ENCODE measurements at places on chromosomes 6 and 20.
A peak's percentile ranks its signal among the peaks of the same experiment; 100 is the strongest.

GRCh38 chr20:38748861-38749149 lies 545 bp downstream of the ACTR5 start:
- peak; percentile 43 for DNase-seq

GRCh38 chr6:408599-409102 lies 17.1 kb downstream of the IRF4 start:
- DNase-seq: peak; percentile 55

DNA sequence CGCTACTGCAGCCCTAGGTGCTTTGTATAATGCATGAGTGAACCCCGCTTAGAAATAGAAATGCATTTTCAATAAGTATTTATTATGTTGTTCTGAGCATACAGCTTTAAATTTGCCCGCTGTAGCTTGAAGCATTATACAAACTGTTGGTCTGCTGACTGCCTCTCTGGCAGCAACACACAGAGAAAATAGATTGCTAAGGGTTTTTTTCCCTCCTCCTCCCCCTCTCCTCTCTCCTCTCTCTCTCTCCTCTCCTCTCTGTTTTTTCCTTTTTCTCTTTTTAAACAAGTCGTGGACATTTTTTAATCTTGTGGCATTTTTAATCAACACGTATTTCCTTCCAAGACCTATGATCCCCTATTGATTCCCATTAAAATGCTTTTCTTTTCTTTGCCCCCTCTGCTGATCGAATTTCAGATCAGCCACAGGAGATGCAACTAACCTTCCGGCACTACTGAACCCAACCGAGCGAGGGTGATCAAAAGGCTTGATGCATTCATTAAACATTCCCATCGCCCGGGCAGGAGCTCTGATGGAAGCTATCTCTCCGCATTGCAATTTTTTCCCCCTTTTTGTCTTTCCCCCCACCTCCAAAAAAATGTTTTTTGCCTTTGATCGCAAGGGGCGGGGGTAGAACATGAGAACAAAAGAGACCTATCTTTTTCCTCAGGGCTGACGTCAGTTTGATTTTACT lies 90.7 kb upstream of the ARID1B start:
- DNase-seq: peak; percentile 50

- DNase-seq: no peak
Observed at GRCh38 chr6:4997862-4998261, 6.0 kb downstream of the RPP40 start.

- DNase-seq: peak; percentile 41
Observed at GRCh38 chr6:41167173-41167963, 4.5 kb upstream of the TREM2 start.

Data from NB4 (cell line).